Left forelimb (tissue), 1 donor: ENCODE measurements at places on chromosomes 12 and 14.
A peak's percentile ranks its signal among the peaks of the same experiment; 100 is the strongest.

GRCh38 chr14:64787619-64788018, 83.4 kb downstream of the PLEKHG3 start:
- no peak for DNase-seq

DNA sequence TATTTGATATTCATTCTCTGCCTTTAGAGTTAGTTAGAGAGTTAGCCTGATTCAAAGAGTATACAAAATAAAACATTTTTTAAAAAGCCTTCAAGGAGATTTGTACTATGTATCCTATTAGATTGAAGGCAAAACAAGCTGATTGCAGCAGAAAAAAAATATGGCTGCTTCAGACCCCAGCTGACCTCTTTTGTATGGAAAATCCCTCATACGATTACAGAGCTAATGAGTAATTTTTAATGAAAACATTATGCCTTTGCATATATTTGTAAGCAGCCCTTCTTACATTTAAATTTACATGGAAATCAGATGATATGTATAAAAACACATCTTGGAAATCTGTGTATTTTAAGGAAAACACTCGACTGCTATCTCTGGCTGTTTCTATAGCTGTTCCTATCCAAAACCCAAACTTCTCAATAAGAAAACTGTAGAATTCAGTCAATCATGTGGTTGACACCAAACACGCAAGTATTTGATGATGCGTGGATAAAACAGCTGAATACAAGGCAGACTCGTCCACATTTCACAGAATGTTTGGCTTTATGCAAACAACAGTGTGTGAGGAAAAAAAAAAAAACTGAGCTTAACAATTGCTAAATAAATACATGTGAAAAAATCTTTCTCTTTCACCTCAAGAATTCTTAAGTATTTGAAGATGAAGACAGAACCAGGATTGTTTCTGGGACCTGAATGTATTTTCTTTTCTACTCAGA, 275.3 kb downstream of the EGLN3 start:
- no peak for DNase-seq

DNA sequence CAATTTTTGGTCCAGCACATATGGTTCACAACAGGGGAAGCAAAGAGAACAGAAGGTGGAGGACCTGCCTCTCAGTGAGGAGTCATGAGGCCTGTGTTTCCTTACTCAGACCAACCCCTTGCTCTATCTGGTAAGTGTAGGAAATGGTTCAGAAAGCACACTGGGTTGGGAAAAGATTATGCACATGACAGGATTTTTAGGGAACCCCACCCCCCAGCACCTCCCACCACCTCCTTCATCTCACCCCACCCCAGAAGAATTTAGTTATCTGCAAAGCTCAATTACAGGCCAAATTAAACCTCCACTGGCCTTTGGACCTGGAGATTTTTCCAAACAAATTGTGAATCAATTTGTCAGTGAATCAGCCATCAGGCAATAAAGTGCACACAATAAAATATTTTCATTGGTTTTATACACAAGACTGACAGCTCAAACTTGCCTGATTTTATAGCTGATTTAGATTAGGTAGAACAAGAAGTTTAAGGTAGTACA, 132.8 kb downstream of the DACT1 start:
- no peak for DNase-seq

- no peak for DNase-seq
Measured at GRCh38 chr12:64475518-64475917, 23.6 kb downstream of the TBK1 start.

DNA sequence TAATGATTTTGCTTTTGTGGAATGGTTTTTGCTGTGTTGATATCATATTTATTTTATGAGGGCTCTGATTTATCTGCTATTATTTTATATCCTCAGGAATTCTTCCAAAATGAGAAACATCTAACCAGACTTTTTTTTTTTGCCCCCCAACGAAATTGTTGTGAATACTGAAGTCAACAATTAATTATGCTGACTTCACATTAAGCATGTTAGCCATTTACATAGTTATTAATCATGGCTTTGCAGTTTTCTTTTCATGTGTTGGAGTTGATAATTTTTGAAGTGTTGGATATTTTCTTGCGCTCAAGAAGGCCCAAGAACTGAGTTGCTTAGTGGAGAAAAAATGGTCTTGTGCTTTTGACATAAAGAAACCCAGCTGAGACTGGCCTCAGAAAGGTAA, 246.6 kb upstream of the CRY1 start:
- DNase-seq, result no peak

DNA sequence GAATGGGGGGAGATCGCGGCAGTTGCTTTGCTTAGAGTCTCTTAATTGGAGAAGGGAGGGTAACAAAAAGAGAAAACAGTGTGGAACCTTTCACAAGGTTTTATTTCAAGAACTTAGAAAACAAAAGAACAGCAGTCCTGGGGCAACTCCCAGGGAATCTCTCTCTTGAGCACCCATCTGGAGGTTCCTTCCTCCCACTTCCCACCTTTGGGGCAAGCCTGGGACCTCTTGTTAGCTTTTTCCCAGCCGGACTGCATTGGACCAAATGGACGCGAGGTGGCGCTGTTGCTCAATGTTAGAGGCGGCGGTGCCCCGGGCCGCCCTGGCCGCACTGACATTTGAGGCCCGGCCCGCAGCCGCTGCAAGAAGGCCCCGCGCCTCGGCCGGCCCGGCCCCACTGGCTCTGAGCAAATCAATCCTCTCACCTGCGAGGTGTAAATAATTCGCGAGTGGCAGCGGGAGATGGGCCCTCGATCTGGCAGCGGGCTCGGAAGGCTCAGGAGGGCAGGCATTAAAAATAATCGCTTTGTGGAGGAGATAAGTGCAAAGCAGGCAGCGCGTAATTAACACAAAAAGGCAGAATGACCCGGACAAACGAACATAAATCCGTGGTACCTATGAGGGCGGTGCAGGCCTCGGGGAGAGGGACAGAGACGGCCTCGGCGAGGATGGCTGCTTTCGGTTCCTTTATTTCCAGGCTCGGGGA, 2.8 kb upstream of the HOXC8 start:
- DNase-seq, result peak; percentile 90
